ENCODE measurements at places on chromosomes 11 and 22.

DNA sequence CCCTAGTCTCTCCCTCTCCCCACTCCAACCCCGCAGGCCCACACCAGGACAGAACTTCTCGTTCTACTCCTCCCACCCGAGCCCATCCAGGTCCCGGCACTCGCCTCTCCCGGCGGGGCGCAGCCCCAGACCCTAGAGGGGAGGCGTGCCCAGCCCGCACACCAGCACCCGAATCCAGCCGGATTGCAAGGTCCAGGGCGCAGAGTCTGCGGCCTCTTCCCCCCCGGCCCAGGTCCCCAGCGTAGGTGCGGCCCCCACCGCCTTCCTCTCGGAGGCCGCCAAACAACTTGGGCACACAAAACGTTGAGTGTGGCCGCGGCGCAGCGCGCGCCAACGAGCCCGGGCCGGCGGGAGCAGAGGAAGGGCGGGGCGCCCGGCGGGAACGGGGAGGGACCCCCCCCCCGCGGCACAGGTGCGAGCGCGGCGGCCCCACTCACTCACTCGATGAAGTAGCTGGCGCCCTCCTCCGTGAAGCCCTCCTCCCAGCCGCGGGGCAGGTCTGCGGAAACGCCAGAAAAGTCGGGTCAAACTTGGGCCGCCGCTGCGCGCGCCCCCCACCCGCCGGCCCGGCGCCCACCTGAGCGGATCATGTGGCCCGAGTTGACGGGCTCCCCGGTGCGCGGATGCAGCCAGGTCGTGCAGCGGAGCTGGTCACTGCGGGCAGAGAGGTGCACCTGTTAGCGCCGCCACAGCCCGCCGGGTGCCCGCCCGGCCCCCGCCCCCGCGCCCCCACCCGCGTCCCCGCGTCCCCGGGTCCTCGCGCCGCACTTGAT lies 480 bp downstream of the PLEKHA7 start:
- no peak for DNase-seq

- DNase-seq: no peak
Observed at GRCh38 chr11:69394234-69394868, 87.1 kb upstream of the LINC01488 start.

GRCh38 chr22:29199702-29200400 lies 5.8 kb upstream of the EMID1 start:
- DNase-seq: no peak

DNA sequence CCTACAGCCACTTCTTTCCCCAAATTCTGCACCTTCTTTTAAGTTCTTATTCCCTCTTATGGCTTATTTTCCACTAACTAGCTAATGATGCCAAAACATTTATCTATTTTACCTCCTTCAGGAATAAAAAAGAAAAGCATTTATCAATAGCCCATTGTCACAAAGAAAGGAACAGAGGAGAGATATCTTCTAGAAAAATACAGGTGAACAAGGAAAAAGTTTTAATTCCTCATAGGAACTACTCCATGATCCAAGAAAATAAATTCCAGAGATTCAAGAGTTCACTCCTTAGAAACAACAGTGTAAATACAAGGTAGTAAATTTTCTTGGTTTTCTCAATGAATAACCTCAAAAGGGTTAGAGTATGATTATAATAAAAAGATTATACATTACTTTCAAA lies 52.6 kb upstream of the TOP3B start:
- DNase-seq: no peak

DNA sequence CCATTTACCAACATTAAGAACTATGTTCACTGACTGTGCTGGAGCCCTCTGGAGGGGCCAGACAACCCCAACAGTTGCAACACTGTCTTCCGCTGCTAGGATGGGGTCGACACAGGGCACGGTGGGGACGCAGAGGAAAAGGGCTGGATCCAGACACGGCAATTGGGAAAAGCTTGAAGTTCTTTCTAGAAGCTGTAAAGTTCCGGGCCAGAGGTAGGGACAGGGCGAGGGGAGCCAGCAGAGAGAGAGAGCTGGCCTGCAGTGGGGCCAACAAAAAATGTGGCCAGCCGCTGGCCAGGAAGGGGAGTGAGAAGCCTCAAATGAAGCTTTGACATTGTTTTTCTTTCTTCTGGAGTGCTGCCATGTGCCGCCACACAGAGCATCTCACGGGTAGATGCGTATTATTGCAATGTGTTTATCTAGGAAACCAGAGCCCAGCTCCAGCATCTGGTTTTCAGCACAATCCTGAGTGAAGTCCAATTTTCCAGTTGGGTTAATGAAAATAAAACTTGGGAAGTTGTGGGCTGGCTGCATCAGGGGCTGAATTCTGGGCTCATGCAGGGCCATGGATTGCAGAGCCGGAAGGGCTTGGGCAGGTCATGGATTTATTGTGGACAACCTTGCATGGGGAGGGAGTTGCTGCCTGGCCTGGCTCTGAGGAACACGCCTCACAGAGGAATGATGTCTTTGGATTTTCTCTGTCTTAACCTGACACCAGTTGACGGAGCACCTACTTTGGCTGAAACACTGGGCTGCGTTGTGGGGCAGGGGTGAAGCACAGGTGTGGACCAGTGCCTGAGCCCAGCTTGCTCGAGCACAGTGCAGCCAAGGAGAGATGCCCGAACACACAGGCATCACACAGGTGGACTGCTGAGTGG lies 67.6 kb upstream of the AMPD3 start:
- peak; percentile 89 for DNase-seq

Data from GM23248 (cell line).